ENCODE measurements at places on chromosomes 6 and 20.

DNA sequence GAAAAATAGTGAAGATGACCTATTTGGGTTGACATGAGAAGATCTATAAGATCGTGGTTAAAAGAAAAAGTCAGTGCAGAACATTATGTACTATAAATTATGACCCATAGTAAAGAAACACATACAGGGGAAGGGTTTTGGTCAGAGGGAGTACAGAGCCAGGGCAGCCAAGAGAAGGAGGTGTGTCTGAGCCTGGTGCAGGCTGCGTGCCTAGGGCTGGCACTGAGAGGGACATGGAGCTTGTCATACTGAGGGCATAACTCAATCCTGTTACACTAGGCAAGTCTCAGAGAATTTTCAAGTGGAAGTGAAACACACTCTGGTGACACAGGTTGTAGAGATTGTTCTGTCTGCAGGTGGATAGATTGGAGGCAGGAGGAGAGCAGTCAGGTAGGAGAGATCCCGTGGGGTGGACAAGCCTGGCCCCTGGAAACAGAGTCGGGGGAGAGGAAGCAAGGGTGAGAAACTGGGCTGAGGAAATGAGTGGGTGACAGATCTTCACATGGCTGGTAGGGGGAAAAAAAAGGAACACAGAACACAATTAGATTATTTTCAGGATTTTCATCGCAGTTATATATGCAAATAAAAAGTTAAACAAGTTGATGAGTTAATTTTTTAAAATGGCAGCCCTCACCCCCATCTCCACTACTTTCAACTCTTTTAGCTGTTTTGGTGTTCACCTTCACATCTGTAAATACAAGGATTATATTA is 18.5 kb upstream of the RNF39 start:
- DNase-seq: no peak

DNA sequence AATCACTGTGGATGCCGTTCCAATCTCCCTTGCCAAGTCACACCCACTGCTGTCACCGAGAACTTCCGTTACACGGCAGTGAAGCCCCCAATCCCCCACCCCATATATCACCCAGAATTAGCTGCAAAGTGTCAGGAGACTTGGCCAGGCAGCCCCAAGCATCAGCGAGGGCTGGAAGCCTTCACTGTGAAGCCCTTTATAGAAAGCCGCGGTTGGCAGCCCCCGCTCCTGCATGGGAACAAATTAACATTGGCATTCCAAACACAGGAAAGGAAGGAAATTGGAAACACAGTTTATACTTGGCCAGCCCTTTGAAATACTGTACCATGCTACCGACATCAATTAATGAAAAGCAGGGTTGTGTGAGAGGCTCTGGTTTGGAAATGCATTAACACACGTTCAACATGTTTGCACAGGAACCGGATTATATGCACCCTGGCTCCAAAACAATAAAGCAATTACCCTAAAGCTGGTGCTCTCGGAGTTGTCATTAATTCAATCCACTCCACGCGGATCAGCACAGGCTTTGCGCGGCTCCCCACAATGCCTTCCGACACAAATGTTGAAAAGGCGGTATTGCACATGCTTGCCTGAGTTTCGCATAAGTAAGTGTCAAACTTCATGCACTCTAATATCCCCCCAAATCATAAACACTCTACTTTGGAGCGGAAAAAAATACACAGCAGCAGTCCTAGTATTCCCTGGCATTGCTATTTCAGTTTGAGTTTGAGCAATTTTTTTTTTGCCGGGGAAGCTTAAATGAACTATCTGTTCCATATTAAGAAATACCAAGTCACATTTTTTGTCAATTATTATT is 7.1 kb downstream of the BMP7 start:
- DNase-seq: no peak

- no peak for DNase-seq
These were observed 43.4 kb downstream of the ZHX3 start for GRCh38 chr20:41274152-41274551.

DNA sequence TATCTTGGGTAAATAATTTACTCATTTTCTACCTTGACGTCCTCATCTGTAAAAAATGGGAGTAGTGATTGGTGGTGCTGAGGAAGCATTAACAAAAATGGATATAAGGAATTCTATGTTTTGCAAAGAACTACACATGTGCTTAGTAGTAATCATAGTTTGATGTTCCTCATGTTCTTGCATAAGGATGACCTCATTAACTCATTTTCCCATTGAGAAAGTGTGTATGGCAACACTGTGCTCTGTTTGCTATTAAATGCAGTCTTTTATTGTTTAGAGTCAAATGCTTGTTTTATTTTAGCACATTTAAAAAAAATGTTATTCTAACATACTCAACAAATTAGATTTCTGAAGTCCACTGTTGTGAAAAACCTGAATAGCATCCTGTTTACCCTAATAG is 211.2 kb upstream of the RSPO3 start:
- no peak for DNase-seq

GRCh38 chr20:5657190-5657875 is 92.9 kb upstream of the SHLD1 start:
- no peak for DNase-seq

- DNase-seq: no peak
These were observed 66.8 kb upstream of the MOCS1 start for GRCh38 chr6:40000964-40001515.

All from activated T-cell treated with anti-CD3 and anti-CD28 coated beads, Interleukin-2, amount 50 U/mL, for 1 hour (primary cell).